A549 treated with CpdA at 1 μM for 4 hours (cell line): ENCODE measurements at places on chromosomes 5 and 9. TPM values are rescaled to one million over a fixed set of nuclear protein-coding genes. Genes with fewer than 3 reads are reported as not detected.

TTC23L gene
- 0.22 TPM in 1 of 5 replicates, not detected in the others for total RNA-seq

MSX2 gene
- 4.6 to 6.7 TPM (median 6.3 TPM) in 5 replicates for total RNA-seq

PRR16 gene
- not detected in 5 replicates for total RNA-seq

HTR4 gene
- not detected in 5 replicates for total RNA-seq

ACOT12 gene
- 0.08 TPM in 1 of 5 replicates, not detected in the others for total RNA-seq

TMEM232 gene
- 0.10 to 0.35 TPM (median 0.31 TPM) in 3 of 5 replicates, not detected in the others for total RNA-seq

ZNF189 gene
- total RNA-seq: 6.2 to 8.7 TPM (median 6.4 TPM) in 5 replicates

PCDHB10 gene
- total RNA-seq: 0.03 to 0.06 TPM in 2 of 5 replicates, not detected in the others

FCN2 gene
- not detected in 5 replicates for total RNA-seq

FOXD4L4 gene
- total RNA-seq: 0.08 TPM in 2 of 5 replicates, not detected in the others

SAPCD2 gene
- total RNA-seq: 13.9 to 28.6 TPM (median 24.4 TPM) in 5 replicates

LHX6 gene
- 0.22 to 0.45 TPM (median 0.27 TPM) in 5 replicates for total RNA-seq

ADAMTS6 gene
- total RNA-seq: 0.03 to 0.12 TPM (median 0.08 TPM) in 4 of 5 replicates, not detected in the other

SLC22A4 gene
- 3.5 to 4.7 TPM (median 4.2 TPM) in 5 replicates for total RNA-seq

OR1J2 gene
- 0.06 to 0.15 TPM in 2 of 5 replicates, not detected in the others for total RNA-seq

SPEF2 gene
- 1.5 to 2.5 TPM (median 2.0 TPM) in 5 replicates for total RNA-seq

HK3 gene
- 0.08 to 0.11 TPM in 2 of 5 replicates, not detected in the others for total RNA-seq

SNCB gene
- 1.0 to 1.4 TPM (median 1.2 TPM) in 5 replicates for total RNA-seq

FGFR4 gene
- total RNA-seq: 18.9 to 25.5 TPM (median 23.5 TPM) in 5 replicates

CER1 gene
- total RNA-seq: not detected in 5 replicates

CDC25C gene
- 10.5 to 13.4 TPM (median 12.5 TPM) in 5 replicates for total RNA-seq

NUTM2G gene
- total RNA-seq: not detected in 5 replicates

ECSCR gene
- total RNA-seq: not detected in 5 replicates

SYK gene
- total RNA-seq: 0.05 to 0.09 TPM in 2 of 5 replicates, not detected in the others

PLEKHG4B gene
- total RNA-seq: 0.64 to 0.94 TPM (median 0.69 TPM) in 5 replicates
